ENCODE measurements at places on chromosomes 12 and 14.

GRCh38 chr12:56528846-56529245, 7.2 kb downstream of the RBMS2 start:
- DNase-seq, result no peak

DNA sequence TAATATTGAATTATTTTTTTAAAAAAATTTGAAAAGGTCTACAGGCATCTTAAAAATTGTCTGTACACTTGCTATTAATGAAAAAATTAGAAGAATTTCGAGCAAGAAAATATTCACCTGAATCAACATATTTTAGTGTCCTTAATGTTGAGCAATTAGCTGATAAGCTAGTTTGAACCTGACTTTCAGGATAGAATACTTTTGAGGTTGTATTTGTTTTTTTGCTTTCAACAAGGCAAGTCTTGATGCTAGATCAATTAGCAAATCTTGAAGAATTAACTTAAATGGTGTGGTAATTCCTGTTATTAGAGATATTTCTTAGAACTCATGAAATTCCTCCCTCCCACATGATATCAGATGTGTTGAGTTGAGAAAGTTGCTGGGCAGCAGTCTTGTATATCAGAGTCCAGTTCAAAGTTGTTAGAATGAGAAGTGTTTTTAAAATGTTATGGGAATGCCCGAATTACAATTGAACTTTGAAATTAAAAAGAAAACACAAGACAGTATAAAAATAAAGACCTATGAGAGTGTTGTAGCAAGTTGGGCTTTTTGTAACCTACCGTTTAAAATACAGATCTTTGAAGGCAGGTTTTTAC, 119.2 kb downstream of the TRMT5 start:
- DNase-seq, result no peak

DNA sequence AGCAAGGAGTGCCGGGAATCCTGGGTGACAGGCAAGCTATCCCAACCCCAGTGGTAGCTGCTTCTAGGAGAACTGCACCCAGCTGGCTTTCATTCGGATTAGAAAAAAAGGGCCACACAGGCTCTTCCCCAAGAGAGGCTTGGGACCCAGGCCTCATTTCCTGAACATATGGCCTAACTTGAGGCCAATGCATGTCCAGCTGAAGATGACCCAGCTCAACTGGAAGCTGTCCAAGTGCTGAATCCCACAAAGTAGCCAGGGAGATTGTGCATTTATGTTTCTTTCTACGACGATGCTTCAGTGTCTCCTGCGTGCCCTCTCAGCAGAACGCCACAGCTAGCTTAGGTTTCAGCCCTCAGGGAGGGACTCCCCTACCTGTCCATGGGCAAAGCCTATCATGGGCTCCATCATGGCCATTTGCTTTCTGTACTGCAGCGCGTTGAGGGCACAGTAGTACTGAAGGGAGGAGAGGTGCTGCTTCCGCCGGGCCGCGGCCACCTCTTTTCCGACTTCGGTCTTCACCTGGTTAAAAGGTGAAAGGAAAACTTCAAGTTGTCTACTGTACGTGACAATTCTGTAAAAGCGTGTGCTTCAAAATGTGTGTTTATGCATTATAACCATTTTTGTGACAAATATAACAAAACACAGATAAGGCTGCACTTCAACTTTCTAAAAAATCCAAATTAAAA, 29.1 kb downstream of the APPL2 start:
- no peak for DNase-seq

GRCh38 chr12:75634244-75635222, 123.1 kb upstream of the KRR1 start:
- DNase-seq, result no peak

DNA sequence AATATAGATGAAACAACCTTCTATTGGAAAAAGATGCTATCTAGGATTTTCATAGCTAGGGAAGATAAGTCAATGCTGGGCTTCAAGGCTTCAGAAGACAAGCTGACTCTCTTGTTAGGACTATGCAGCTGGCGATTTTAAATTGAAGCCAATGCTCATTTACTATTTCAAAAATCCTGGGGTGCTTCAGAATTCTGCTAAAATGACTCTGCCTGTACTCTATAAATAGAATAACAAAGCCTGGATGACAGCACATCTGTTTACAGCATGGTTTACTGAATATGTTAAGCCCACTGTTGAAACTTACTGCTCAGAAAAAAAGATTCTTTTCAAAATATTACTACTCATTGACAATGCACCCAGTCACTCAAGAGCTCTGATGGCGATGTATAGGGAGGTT, 155.1 kb downstream of the PIK3C2G start:
- DNase-seq, result no peak

- no peak for DNase-seq
Observed at GRCh38 chr14:33943096-33943883, 7.6 kb downstream of the EGLN3 start.

DNA sequence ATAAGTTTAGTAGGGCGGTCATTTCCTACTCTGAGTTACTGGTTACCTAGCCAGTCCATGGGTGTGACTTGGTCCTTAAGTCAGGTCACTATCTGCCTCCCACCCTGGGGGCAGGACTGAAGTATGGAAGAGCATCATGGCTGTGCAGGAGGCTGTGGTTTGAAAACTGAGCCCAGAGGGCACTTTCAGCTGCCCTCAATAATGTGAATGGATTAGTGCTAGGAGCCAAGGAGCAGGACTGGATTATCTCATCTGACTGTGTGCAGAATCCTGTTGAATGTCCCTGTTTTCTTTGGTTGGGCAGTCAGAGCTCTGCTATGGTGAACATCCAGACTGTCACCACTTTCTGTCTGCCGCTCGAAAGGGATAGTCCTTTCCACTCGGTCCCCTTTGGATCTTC, 1.6 kb downstream of the ATXN7L3B start:
- no peak for DNase-seq

DNA sequence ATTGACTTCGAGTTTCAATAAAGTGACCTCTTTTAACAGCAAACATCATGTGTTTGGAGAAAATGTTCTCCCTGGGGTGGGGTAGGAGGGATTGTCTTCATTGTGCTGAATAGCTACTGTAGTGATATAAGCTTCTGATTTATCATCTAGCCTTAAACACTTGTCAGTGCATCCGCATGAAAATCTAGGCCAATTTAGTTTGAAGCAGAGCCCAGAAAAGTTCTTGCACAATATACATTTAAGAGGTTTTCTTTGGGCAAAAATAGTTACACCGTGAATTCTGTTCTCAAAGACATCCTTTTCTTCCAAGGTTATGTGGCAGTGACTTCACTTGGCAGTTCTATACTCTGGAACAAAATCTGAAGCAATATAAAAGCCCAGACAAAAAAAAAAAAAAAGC, 136.0 kb upstream of the IFNG-AS1 start:
- no peak for DNase-seq

- peak; percentile 86 for DNase-seq
Observed at GRCh38 chr12:67647799-67648520, 585 bp upstream of the DYRK2 start.

GRCh38 chr14:78170203-78170602, at the start of gene NRXN3:
NRXN3 (plus strand) TSS chr14:78170373; CDS start chr14:78243094, 72,721 bp downstream.
- peak; percentile 51 for DNase-seq

- DNase-seq, result no peak
Observed at GRCh38 chr12:121649819-121650353, 19.6 kb downstream of the MORN3 start.

- no peak for DNase-seq
Observed at GRCh38 chr12:104718304-104718929, 239.7 kb downstream of the SLC41A2 start.

- no peak for DNase-seq
Observed at GRCh38 chr12:22600181-22600580, 24.8 kb upstream of the ETNK1 start.

DNA sequence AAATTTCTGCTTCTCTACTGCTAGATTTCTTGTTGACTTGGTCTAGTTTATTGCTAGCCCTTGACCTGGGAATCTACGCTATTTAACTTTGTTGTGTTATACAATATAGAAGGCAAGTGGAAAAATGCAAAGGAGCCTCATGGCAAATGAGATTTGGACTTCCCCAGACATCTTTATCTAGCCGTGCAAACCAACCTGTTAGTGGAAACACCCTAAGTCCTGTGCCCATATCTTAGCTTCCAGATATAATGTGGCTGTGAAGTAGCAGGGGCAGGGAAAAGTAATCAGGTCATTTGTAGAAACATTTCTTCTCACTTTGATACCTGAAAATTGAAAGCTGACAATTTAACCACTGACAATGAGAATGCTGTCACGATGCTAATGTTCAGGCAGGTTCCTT, 90.7 kb upstream of the ATP2B1 start:
- DNase-seq, result no peak

GRCh38 chr14:23620177-23620702, 15.9 kb upstream of the DHRS2 start:
- DNase-seq, result no peak

DNA sequence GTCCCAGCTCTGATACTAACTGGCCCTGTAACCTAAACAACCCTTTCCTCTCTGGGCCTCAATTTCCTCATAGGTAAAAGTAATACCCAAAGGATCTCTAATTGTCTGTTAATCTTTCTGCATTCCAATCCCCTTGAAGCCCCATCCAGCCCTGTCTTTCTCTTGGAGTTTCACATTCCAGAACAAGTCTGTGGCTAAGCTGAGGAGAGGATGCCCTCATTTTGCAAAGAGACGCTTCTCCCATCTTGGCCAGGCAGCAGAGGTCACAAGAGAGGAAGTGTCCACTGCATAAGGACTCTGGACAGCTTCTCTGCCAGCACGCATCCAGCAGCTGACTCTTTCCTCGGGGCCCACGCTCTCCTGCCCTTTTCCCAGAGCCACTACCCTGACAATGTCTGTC, 263.4 kb upstream of the FKBP4 start:
- DNase-seq, result no peak

DNA sequence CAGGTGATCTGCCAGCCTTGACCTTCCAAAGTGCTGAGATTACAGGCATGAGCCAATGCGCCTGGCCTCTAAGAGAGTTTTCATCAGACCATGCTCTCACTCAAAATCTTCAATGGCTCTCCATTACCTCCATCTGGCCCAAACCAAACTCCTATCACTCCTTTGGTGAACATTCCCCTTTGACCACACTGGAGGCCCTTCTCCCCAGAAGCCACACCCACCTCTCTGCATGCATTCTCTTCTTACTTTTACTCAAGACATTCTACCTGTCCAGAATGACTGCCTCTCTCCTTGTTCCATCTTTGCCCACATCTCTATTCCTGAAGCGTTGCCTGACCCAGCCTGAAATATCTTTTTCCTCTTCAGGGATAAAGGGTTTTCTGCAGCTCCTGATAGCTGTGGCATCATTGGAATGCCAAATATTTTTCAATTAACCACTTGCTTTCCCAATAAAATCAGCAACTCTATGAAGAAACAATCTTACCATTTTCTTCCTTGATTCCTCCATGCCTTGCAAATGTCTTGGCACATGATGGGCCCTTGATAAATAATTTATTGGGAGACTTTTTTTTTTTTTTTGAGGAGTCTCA, 15.5 kb downstream of the PLEK2 start:
- no peak for DNase-seq

DNA sequence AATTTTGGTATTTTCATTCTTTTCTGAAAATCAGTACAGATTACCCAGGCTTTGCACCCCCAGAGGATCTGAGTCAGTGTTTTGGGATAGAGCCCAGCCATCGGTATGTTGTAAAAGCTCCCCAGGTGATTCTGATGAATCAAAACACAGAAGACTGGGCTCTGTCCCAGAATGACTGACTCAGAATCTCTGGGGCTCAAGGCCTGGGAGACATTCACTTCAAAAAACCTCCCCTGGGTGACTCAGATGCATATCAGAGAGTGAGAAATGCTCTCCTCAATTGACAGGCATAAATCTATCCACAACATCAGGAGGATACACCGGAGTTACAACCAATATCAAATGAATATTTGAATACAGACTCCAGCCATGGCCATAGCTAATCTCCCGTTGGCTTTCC, 32.6 kb downstream of the SLC35F4 start:
- no peak for DNase-seq

DNA sequence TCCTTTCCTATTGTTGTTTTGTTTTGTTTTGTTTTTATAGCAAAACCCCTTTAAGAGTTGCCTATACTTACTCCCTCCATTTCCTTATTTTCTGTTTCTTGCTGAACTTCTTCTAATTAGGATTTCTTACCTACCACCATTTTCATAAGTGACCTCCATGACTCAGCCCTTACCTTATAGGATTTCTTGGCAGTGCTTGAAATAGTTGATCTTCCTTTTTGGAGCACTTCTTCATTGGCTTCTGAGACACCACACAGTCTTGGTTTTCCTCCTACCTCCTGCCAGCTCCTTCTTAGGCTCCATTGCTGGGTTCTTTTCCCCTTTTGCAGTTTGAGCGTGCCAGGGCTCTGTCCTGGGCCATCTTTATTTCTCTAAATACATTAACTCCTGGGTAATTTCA, 23.4 kb upstream of the EID3 start:
- no peak for DNase-seq

- no peak for DNase-seq
Observed at GRCh38 chr12:920676-921075, 28.8 kb downstream of the RAD52 start.

GRCh38 chr14:92352158-92352985, 29.4 kb downstream of the SLC24A4 start:
- peak; percentile 52 for DNase-seq

DNA sequence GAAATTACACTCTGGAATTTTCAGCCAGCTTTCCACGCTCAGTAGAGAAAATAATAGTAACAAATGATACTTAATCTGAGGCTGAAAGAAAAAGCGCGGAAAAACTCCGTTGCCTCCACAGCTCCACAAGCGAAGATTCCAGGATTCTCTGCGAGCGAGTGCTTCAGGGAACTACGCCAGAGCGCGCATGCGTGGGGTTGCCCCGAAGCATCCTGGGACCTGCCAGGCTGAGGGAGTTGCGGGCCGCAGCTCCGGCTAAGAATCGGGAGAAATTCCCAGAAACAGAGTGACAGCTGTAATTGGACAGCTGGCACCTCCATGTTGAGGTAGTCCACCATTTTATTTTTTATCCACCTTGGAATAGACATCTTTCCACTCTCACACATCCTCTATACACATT, 12.0 kb upstream of the TTC5 start:
- DNase-seq, result no peak

GRCh38 chr14:24712374-24712773, 78.4 kb upstream of the GZMB start:
- DNase-seq, result no peak

GRCh38 chr14:77181603-77182437, at the start of gene TMEM63C:
TMEM63C (plus strand) TSS chr14:77181798; CDS start chr14:77218814, 37,016 bp downstream.
- DNase-seq, result peak; percentile 98

DNA sequence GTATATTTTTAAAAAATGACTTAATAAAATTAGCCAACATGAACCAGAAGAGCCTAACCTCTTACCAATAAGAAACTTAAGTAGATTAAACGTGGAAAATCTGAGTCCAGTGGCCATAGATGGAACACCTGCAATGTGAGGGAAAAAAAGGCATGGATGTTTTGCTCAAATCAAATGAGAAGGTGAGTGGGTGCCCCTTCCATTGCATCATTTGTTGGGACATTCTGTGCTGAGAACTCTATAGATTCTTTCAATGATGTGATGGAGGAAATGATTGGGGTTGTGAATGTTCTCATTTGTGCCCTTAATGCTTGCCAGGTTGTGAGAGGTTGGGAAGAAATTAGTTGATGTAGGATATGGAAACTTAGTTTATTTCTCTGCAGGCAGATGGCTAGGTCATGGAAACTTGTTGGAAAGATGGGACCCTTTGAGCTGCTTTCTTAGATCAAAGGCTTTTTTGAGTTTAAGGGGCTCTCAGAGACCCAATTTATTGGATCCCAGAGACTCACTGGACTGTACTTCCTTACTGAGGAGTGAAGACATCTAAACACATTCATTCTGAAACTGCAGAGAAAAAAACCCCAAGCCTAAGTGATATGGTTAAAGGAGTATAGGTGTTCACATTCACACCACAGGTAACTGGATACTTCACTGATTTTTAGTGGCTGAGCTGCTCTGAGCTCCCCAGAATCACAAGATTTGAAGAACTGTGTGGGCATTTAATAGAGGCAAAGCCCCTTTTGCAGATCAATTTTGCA, 95.9 kb downstream of the DACT1 start:
- DNase-seq, result no peak

Measured in WERI-Rb-1 (cell line).